ENCODE measurements at places on chromosomes 3 and 15.

DNA sequence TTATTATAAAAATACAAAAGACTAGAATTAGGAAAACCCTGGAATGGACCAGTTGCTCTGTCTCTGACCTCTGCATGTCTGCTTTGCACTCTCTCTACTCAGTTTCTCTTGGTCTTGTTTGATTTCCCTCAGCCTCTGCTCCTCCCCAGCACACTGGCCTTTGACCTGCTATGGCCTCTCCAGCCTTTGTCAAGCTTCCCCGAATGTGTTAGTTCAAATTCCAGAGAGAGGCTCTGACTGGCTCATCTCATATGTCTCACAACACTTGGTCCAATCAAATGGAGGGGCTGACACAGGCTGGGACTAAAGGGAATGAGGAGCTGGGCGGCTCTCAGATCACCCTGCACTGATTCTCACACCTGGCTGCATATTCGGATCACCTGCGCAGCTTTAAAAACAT lies 52.4 kb upstream of the CMTM8 start:
- no peak for DNase-seq

- DNase-seq, result no peak
Measured at GRCh38 chr3:99845999-99846398, 28.3 kb downstream of the CMSS1 start.

- DNase-seq, result no peak
Measured at GRCh38 chr15:47773143-47773542, 55.8 kb downstream of the SEMA6D start.

GRCh38 chr3:28250999-28251398 lies 9.6 kb downstream of the CMC1 start:
- DNase-seq, result no peak

- no peak for DNase-seq
Measured at GRCh38 chr15:101578443-101578894, 73.7 kb downstream of the TM2D3 start.

DNA sequence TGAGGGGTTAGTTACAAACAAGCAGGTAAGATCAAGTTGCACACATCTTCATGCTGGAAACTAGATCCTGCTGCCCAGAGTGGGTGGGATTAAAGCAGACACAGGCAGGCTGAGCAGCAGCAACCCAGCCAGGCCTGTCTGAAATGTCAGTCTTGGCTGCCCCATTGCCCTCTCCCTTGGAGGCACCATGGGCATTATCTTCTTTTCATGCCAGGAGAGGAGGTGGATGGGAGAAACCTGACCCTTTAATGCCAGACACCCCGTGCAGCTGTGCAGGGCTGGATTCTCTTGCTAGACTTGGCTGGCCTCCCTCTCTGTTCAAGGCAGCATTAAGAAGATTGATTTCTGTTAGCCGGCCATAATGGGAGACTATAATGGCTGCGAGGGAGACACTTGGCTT lies 23.0 kb upstream of the EPHB1 start:
- DNase-seq, result no peak

- DNase-seq, result no peak
Measured at GRCh38 chr15:47888385-47889100, 171.2 kb downstream of the SEMA6D start.

- no peak for DNase-seq
Measured at GRCh38 chr3:111412656-111413055, 129.3 kb upstream of the CD96 start.

- no peak for DNase-seq
Measured at GRCh38 chr3:2098398-2099027, at the start of gene CNTN4. Gene CNTN4 (plus strand): TSS chr3:2098866.

GRCh38 chr3:58536501-58537411 lies at the start of gene ACOX2:
Gene ACOX2 (minus strand): TSS chr3:58537190. CDS start chr3:58535106, 2,084 bp downstream.
- DNase-seq, result no peak

GRCh38 chr3:141286856-141287255 lies 55.2 kb downstream of the PXYLP1 start:
- DNase-seq, result no peak

- no peak for DNase-seq
Measured at GRCh38 chr15:36844534-36844998, 255.8 kb downstream of the MEIS2 start.

DNA sequence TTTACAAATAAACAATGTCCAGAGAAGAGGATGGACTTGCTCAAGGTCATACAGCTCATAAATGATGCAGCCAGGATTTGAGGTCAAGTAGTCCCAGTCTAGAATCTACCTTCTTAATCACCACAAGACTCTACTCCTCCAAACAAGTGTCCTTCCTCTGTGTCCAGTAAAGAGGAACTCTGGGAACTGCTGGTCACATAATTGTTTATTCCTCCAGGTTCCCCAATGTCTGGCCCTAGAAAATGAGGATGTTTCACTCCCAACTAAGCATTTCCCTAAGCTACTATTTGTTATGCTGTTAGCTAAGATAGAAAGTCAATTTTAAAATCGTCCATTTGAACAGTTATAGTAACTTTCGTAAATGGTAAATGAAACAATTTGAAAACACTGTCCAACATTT lies 192.4 kb downstream of the FHIT start:
- no peak for DNase-seq

DNA sequence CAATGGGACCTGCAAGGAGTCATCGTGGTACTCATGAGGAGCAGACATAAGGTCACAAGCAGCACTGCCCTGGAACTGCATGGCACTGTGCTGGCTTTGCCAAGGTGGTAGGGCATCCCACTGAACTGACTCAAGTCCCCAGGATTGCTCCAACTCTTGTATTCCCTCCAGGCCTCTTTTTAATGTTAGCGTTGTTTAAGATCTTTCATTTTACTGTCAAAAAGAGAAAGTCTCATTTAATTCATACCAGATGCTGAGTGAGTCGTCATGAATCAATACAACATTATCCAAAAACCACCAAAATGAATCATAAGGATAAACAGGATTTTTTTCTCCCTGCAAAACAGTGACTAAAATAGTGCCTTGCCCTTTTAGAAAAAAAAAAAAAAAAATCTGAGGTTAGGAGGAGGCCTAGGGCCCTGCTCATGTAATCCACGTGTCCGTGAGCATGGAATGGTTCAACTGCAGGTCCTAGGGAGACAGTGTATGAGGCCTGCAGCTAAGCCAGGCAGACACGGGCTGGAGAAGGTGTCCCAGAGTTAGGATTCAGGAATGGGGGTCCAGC lies 36.7 kb upstream of the BLM start:
- DNase-seq, result no peak

- no peak for DNase-seq
Measured at GRCh38 chr3:123618076-123618708, 33.3 kb upstream of the HACD2 start.

DNA sequence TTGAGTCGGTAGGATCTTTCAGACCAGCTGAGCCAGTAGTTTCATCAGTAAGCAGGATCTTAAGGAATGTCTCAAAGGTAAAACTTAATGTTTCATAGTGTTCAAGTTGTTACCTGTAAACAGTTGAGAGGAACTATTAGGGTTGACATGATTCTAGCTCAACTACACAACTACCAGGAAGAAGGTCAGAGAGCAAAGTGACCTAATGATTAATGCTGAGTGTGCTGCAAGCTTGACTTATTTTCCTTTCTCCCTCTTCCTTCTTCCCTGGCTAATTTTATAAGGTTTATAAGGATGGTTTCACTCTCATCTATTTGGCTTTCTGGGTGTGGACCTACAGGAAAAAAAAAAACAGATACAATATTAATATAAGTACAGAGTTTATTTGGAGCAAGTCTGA lies 30.2 kb upstream of the LHFPL4 start:
- no peak for DNase-seq

DNA sequence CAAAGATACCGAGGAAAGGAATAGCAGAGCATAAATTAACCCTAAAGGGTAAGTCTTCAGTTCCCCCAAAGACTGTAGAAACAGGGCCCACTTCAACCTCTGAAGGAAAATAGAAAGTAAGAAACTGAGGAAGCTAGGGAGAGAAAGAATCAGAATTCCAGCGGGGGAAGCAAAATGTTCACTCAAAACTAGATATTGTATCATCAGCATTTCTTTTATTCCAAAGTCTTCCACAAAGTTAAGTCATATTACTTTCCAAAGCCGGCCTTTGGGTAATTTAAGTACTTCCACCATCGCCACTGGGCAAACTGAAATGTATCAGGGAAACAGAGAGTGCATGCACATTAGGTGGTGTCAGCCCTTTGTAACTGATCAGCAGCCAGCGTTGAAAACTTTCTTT lies 88.3 kb downstream of the RSL24D1 start:
- no peak for DNase-seq

- no peak for DNase-seq
Measured at GRCh38 chr15:47756872-47757271, 39.6 kb downstream of the SEMA6D start.

GRCh38 chr3:58175437-58176184 lies 35.2 kb downstream of the DNASE1L3 start:
- DNase-seq, result no peak

DNA sequence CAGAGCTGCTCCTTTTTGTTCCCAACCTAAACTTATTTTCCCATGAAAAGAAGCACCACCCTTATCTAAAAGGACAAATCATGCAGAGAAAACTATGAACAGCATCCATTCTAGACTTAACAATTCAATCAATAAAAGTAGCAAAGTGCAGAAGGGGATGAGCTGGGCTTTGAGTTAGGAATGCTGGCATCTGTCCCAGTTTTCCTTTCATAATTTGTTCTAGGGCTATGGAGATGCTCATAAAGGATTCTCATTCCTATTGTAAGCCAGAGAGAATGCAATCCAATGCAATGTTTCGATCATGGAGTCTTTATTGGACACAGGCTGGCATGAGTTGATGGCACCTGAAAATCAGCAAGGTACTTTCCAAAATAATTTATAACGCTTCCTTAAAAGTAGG lies 330.6 kb downstream of the VPS13C start:
- DNase-seq, result no peak

- DNase-seq, result no peak
Measured at GRCh38 chr15:100781961-100782530, 97.6 kb upstream of the ALDH1A3 start.

DNA sequence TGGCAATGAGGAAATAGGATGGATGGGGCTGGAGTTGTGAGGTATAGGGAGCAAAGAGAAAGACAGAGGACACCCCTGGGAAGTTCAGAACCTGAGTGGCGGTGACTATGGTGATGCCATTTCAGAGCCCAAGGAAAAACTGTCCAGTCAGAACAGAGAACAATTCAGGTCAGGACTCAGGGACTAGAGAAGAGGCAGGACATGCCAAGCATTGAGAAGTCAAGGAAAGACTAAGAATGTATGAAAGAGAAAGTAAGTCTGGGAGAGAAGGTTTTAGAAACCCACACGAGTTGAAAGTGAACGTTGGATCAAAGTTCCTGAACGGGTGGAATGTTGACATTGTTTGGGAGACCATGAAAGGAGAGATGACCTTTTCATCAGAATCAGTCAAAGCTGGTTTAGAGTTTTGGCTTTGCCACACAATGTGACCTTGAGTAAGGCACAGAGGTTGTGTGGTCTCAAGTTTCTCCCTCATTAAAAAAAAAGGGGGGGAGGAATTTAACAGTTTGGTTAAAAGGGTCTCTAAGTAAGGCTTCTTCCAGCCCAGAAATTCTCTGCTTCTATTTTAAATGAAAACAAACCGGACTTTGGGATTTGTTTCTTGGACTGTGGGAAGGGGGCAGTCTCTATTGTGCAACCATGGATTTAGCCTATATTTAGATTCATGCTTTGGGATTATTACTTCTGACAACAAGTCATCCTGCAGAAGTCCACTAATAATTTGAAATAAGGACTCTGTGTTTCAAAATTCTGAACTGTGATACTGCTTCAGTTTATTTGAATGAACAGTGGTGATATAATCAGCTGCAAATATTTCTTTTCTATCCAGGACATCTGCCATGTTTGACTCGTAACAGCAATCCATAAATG lies 315.9 kb upstream of the TBL1XR1 start:
- no peak for DNase-seq

GRCh38 chr3:124492824-124493223 lies 237.4 kb upstream of the UMPS start:
- no peak for DNase-seq

DNA sequence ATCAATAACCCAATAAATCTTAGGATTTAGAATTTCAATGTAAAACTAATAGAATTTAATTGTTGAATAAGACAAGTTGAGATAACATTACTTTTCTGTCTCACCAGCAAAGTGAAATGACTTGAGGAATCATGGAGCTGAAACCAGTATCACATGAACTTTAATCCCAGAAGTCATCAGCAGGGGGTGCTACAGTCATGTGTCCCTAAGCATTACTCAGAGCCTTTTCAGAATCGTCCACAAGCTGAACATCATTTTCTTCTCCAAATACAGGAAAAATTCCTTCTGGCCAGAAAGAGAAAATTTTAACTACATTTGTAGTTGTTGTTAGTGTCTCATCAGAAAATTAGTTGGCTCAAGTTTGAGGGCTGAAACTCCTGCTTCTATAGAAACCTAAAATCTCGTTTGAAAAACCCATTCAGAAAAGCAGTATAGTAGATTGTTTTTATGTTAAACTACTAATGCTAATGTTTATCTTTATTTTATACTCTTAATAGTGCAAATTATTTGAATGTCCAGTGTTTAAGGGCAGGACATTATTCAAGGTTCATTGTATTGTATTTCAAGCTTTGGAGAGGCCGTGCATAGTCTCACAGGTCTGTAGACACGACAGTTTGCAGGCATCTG lies 384.1 kb downstream of the PLOD2 start:
- no peak for DNase-seq

GRCh38 chr3:50651445-50651844 lies 23.3 kb upstream of the DOCK3 start:
- DNase-seq, result no peak

GRCh38 chr15:45794712-45795439 lies 160.0 kb downstream of the SQOR start:
- no peak for DNase-seq

DNA sequence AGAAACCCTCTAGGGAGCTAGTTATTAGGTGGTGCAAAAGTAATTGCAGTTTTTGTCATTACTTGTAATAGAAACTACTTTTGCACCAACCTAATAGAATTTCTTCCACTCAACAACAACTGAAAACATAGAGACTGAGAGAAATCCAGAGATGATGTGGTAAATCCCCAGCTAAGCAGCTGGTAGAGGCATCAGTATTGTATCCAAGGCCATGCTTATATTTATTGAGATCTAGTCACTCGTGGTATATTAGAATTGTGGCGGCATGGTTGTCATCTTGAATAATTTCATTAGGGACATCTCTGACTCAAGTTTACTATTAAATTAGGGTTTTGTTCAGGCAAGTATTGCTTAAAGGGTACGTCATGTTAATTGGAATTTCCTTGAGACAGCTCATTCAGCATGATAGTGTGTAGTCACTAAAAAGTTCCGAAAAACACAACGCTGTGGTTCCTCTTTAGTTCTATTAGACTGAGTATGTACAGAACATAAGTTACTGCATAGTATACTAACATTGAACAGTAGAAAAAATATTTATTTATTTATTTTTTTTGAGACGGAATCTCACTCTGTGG lies 35.3 kb downstream of the PAK2 start:
- no peak for DNase-seq

- no peak for DNase-seq
Measured at GRCh38 chr3:157088601-157089454, 71.1 kb downstream of the CCNL1 start.
